Liver (tissue), 10 donors: ENCODE measurements at places on chromosomes 13 and 19.

- DNase-seq, result no peak
- H3K4me3 ChIP-seq, result no peak overlapping the region
- H3K4me1 ChIP-seq, result no peaks in the 10 kb centered on the region
- H3K27ac ChIP-seq, result no peak overlapping the region
Observed at GRCh38 chr13:50735071-50735470, 108.4 kb downstream of the DLEU7 start.

GRCh38 chr13:113489549-113490495 is 689 bp downstream of the DCUN1D2 start:
- no peaks in the 10 kb centered on the region for H3K36me3 ChIP-seq
- peak; percentile 41 for DNase-seq
- H3K27ac ChIP-seq, result peak overlapping the region; percentile 62
- no peaks in the 10 kb centered on the region for H3K27me3 ChIP-seq
- peak overlapping the region; percentile 70 for H3K4me3 ChIP-seq

DNA sequence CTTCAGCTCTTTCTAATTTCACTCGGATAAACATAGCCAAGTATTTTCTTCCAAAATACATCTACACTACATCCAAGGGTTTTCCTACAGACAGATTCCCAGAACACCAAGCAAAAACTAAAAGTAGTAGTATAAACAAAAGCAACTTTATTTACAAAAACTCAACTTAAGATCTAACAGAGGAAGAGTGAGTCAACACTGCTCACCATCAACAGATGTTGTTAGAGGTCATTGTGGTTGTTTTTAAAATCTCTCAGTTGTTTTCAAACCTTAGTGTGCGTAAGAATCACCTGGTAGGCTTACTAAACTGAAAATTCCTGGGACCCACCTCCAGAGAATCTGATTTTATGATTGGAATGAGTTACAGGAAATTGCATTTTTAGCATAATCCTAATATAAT is 631.7 kb upstream of the SGCG start:
- DNase-seq, result no peak
- no peaks in the 10 kb centered on the region for H3K36me3 ChIP-seq
- no peak overlapping the region for H3K27ac ChIP-seq
- H3K4me1 ChIP-seq, result no peaks in the 10 kb centered on the region

- H3K27me3 ChIP-seq, result no peaks in the 10 kb centered on the region
- H3K36me3 ChIP-seq, result no peaks in the 10 kb centered on the region
- no peaks in the 10 kb centered on the region for H3K4me1 ChIP-seq
- H3K27ac ChIP-seq, result no peak overlapping the region
- no peak for DNase-seq
- H3K4me3 ChIP-seq, result no peak overlapping the region
Observed at GRCh38 chr19:41430922-41431321, 3.7 kb upstream of the B3GNT8 start.

DNA sequence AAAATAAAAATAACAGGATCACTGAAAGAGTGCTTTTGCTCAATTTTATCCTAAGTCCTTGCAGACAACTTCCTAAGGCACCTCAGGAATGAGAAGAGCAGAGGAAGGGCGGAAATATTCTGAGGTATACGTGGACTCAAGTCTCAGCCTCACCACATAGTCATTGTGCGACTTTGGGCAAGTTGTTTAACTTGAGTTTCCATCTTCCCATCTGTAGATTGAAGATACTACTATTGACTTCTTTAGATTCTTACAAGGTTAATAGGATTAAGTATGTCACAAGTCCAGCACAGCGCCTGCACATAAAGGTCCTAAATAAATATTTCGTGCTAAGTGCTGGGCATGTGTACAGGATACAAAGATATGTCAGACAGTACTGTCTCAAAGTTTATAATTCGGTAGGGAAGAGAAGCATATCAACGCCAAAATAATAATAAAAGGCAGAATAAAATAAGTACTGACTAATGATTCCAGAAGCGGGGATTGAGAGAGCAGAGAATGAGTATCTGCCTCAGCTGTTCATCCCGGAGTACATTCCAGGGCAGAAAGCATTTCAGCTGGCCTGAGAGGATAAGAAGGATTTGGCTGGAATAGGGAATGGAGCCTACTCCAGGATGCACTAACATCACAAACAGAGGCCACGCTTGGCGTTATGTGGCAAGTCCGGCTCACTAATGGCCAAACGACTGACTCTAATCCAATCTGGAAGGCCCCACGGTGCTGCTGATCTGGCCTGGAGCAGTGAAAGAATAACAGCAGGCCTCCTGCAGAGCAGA is 139.7 kb downstream of the FLT1 start:
- no peak for DNase-seq
- H3K4me1 ChIP-seq, result no peaks in the 10 kb centered on the region
- no peak overlapping the region for H3K27ac ChIP-seq

- H3K4me1 ChIP-seq, result no peaks in the 10 kb centered on the region
- DNase-seq, result no peak
- no peaks in the 10 kb centered on the region for H3K27me3 ChIP-seq
- H3K36me3 ChIP-seq, result no peaks in the 10 kb centered on the region
- H3K27ac ChIP-seq, result no peak overlapping the region
Observed at GRCh38 chr13:88144580-88144979, 473.4 kb downstream of the SLITRK5 start.

GRCh38 chr19:44587963-44588770 is 25.2 kb upstream of the IGSF23 start:
- no peak overlapping the region for H3K27ac ChIP-seq
- H3K36me3 ChIP-seq, result no peaks in the 10 kb centered on the region
- H3K27me3 ChIP-seq, result no peaks in the 10 kb centered on the region
- no peak for DNase-seq
- H3K4me3 ChIP-seq, result no peak overlapping the region
- no peaks in the 10 kb centered on the region for H3K4me1 ChIP-seq

DNA sequence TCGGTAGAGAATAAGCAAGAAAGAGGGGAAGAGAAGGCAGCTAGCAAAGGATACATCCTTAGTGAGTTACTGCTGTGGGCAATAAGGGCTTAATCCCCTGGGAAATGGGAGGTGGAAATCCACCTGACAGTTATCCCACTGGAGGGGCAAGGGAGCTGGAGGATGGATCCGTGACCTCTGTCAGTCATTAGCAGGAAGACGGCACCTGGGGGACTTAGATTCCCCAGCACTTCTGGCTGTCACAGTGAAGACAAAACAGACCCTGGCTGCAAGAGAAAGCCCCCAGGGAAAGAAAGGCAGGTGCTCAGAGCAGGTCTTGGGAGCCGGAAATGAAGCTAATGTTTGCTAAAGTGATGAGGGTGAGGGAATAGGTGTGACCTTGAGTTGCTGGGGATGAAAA is 70.4 kb upstream of the MRI1 start:
- H3K4me1 ChIP-seq, result no peaks in the 10 kb centered on the region
- no peaks in the 10 kb centered on the region for H3K27me3 ChIP-seq
- H3K36me3 ChIP-seq, result no peaks in the 10 kb centered on the region
- H3K27ac ChIP-seq, result no peak overlapping the region

DNA sequence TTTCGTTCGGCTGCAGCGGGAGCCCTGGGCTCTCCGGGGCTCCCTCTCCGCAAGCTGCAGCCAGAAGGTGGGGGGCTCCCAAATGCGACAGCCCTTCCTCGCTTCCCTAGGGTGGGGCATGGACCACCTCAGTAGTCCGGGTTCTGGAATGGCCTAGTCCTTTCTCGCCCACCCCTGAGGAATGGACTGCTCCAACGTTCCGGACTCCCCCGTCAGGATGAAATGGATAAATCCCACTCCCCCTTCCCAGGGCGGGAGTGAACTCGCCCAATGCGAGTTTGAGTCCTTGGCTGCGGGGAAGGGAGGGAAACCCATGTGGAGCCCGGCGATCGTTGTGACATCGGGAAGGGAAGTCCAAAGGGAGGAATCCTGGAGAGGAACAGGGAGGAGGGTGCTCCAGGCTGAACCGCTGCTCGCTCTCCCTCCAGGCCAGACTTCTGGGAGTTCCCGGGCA is 5.5 kb downstream of the HRC start:
- peak overlapping the region; percentile 55 for H3K4me3 ChIP-seq
- H3K27ac ChIP-seq, result peak overlapping the region; percentile 80
- H3K36me3 ChIP-seq, result no peaks in the 10 kb centered on the region
- H3K4me1 ChIP-seq, result peaks cover 11% of the 10 kb centered on the region
- no peaks in the 10 kb centered on the region for H3K27me3 ChIP-seq
- DNase-seq, result peak; percentile 70

DNA sequence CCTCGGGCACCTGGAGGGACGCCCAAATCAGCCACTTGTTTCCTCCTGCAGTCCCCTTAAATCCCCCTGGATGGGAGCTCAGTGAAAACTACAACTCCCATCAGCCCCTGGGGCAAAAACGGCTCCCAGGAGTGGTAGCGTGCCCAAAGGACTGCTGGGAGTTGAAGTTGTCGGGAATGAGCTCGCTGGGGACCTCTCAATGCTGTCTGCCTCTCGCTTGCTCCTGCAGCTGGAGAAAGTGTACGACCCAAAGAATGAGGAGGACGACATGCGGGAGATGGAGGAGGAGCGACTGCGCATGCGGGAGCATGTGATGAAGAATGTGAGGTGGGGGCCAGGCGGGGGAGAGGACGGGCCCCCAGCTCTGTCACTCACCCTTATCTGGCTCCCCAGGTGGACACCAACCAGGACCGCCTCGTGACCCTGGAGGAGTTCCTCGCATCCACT is 14.7 kb upstream of the DHDH start:
- H3K36me3 ChIP-seq, result peaks cover 52% of the 10 kb centered on the region
- no peaks in the 10 kb centered on the region for H3K4me1 ChIP-seq
- no peak overlapping the region for H3K27ac ChIP-seq

GRCh38 chr13:113836768-113837559 is 26.9 kb downstream of the GAS6 start:
- H3K36me3 ChIP-seq, result no peaks in the 10 kb centered on the region
- peaks cover 20% of the 10 kb centered on the region for H3K4me1 ChIP-seq
- H3K27me3 ChIP-seq, result no peaks in the 10 kb centered on the region
- no peak for DNase-seq
- H3K27ac ChIP-seq, result peak overlapping the region; percentile 56

DNA sequence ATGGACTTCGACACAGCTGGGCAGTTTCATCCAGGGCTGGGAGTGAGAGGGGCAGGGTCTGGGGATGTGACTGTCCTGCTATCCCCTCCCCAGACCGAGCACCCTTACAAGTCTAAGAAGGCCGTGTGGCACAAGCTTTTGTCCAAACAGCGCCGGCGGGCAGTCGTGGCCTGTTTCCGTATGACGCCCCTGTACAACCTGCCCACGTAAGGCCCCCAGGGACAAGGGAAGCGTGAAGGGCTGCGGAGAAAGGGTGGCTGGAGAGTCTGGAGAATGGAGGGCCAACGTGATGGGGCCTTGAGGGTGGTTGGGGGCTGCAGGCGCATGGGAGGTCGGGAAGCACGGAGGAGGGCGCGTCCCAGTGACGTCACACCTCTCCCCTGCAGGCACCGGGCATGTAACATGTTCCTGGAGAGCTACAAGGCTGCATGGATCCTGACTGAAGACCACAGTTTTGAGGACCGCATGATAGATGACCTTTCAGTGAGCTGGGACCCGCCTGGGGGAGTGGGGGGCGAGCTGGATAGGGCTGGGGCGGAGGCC is 89.5 kb downstream of the MAP4K1 start:
- H3K4me3 ChIP-seq, result no peak overlapping the region
- H3K27me3 ChIP-seq, result no peaks in the 10 kb centered on the region
- H3K4me1 ChIP-seq, result no peaks in the 10 kb centered on the region
- DNase-seq, result no peak

- no peaks in the 10 kb centered on the region for H3K36me3 ChIP-seq
- H3K27ac ChIP-seq, result no peak overlapping the region
- H3K27me3 ChIP-seq, result no peaks in the 10 kb centered on the region
- DNase-seq, result no peak
Observed at GRCh38 chr19:17482877-17483604, 12.7 kb downstream of the SLC27A1 start.

GRCh38 chr13:42107421-42107820 is 59.0 kb downstream of the DGKH start:
- H3K4me1 ChIP-seq, result no peaks in the 10 kb centered on the region
- no peaks in the 10 kb centered on the region for H3K36me3 ChIP-seq
- H3K27ac ChIP-seq, result no peak overlapping the region
- DNase-seq, result no peak
- no peak overlapping the region for H3K4me3 ChIP-seq

DNA sequence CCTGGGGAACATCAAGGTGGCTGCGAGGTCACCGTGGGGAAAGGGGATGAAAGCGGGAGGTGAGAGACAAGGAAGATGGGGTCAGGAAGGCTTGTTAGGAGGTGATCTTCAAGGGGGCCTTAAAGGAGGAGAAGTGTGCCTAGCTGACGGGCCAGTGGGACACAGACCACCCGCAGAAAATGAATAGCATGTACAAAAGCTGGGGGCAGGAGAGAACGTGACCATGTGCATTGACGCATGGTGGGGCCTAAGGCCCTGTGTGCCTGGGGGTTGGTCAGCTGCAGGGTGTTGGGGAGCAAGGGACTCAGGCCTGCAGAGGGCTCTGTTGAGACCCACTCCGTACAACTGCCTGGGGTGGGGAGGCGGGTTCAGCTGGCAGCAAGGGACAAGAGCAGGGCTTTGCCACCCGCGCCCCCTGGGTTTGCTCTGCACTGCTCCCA is 5.9 kb downstream of the RAB8A start:
- H3K27me3 ChIP-seq, result no peaks in the 10 kb centered on the region
- H3K4me3 ChIP-seq, result no peak overlapping the region
- H3K27ac ChIP-seq, result no peak overlapping the region
- DNase-seq, result no peak
- peaks cover 19% of the 10 kb centered on the region for H3K36me3 ChIP-seq

DNA sequence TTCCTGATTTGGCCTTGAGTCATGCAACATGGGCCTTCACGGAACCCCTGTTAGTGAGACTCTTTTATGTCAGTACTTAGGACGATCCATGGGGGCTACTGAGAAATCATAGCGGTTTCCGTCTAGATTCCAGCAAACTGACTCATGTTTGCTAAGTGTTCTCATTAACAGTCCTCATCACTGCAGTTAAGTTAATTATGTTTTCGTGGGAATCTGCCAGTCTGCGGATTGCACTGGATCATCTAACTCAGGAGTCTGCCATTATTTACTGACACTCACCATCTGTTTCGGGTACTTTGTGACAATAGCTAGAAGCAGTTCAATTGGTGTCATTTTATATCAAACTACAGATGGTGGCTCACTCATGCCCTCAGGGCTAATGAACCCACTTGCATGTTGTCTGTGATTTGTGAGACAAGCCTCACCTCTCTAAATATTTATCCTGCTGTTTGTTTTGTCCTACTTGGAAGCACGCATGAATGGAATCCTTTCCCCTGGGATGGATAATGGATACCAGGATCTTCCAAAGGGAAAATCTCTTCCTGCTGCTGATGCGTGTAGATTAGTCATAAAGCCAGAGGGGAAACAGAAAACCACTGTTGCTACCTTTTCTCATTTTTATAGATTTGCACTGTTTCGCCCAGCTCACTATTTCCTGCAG is 61.8 kb downstream of the RAB20 start:
- DNase-seq, result no peak
- no peak overlapping the region for H3K27ac ChIP-seq
- peaks cover 3% of the 10 kb centered on the region for H3K4me1 ChIP-seq
- H3K27me3 ChIP-seq, result no peaks in the 10 kb centered on the region
- no peaks in the 10 kb centered on the region for H3K36me3 ChIP-seq
